ENCODE measurements at places on chromosomes 7 and 10.

DNA sequence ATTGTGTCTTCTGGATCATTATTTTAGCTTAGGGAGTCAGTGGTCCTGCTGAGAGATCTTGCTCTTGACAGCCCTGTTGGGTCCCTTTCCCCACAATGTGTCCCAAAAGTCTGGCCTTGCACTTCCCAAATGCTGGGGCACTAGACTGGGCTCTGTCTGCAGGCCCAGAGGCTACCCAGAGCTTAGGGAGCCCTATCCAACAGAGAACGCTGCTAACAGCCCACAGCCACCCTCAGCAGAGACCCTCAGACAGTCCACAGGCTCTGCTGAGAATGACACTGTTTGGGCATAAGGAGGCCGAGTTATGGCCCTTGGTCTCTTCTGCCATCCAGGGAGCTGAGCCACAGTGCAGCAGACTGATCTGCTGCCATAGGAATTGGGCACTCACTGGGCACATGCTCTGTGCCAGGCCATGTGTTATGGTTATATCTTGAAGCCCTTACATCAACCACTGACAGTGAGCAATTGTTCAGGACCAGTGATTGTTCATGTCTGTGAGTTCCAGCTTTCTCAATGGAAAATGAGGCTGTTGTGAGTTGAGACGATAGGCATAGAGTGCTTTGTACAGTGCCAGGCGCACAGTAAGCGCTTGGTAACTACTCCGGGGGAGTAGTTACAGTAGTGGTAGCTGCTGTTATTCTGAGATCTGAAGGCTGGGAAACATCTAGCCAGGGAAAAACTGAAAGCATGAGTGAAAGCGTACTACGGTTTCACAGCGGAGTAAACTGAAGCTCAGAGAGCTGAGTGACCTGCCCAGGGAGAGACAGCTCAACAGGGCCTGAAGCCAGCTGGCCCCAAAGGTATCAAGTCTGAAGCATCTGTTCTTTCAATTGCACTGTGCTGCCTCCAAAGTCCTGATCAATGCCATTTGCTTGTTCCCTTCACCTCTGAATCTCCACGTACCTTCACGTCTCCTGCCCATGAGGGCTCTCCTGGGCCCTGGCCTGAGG is 77.6 kb upstream of the PRLHR start:
- DNase-seq: no peak

- DNase-seq: no peak
Measured at GRCh38 chr7:108419961-108420908, 36.0 kb downstream of the NRCAM start.

DNA sequence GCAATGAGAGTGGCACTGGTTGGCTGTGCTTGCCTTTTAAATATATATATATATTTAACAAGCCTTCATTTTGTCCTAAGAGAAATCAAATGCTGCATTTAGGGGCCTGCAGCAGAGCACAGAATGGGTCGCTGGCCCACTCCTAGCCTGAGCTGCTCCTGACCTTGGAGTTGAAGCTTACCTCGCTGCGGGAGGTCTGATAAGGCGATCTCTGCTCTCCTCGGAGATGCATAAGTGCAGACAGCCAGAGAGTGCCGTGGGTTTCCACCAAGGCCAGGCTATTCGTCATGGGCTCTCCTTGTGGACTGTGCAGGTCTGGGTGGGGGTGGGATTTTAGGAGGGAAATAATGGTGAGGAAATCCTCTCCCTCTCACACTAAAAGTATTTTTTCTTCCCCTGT is 99.5 kb upstream of the IKZF1 start:
- no peak for DNase-seq

DNA sequence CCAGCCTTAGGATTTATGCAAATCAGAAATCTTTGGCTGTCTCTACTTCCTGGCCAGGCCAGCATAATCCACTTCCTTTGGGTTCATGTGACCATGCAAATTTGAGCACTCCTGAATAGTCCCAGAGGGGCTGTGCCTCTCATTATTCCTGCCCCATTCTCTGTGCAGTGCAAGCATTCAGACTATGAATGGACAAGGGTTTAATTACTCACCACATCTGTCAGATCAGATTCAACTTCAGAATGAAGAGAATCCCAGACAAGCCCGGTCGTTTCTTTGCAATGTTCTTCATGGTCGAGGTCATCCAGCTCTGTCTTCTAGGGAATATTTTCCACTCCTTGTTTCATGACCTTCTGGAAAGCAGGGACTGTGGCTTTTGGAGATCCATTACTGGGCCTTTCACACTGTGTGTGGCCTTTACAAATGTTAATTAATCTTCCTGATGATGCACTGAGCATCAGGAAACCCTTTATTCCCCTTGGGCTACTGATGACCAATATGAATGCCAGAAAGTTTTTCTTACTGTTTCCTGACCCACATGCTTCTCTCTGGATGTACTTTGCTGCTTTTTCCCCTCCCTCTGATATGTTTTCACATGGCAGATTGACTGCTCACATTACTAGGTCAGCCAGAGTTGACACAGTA is 217.6 kb upstream of the TCF7L2 start:
- DNase-seq: no peak

- no peak for DNase-seq
Measured at GRCh38 chr10:78902815-78903214, 166.0 kb upstream of the ZMIZ1 start.

DNA sequence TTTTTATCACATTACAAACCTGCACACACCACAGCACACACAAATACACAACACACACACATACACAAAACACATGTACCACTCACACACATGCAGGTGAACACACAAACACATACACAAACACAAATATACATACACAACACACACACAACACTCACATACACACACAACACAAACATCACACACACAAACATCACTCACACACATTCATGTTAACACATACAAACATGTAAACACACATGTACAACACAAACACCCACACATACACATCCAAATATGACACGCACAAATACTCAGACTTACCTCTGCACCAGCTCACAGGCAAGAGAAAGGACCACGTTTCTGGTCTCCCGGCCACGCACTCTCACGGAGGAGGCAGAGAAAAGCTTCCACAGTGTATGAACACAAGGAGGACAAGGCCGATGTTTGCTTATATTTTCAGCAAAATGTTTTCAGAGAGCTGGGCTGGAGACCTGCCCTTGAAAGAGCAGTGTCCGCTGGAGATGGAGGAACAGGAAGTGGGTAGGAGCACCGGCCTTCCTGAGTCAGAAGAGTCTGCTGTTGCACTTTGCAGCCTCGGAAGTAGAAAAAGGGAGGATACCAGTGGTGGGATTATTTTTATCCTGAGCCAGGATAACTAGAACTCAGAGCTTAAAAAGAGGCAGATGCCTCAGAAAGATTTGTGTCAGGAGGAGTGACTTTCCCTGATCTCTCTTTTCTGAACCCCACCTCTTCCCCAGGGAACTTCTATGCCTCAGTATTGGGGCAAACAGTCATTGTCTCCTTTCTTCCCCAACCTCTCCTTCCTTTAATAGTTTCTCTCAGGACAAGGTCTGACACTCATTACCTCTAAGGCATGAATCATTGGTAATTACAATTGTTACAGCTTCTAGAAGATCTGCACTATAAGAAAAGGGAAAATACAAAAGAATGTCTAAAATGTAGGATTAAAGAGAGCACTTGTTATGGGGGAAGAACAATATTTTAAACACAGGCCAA is at the start of gene GIMAP6:
Gene GIMAP6 (minus strand): TSS at position 520 of the 999 bp plus-strand sequence. CDS start 2,243 bp downstream, outside the sequence.
- no peak for DNase-seq

DNA sequence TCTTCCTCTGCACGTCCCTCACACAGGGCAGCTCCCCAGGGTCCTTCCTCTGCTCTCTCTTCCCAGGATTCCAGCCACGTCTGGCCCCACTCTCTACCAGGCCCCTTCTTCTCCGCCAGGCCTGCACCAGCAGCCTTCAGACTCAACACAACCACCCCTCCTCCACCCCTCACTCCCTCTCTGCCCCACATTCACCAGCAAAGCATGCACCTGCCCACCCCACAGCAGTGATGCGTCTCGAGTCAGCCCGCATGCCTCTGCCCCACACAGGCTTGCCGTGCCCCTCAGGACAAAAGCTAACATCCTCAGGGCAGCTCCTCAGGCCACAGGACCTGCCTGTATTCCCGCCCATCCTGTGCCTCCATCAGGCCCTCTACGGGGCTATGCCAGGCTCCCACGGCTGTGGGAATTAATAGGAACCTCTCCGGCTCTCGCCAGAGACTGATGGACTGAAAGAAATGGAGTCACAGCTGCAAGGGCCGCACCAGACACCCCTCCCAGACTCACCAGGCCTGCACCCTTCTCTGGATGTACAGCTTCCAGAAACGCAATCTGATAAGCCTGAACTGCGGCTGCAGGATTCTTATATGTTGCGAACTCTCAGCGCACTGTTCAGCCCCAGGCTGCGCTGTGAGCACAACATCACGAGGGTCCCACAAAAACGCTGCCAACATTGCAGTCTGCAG is 100.1 kb downstream of the CYTH3 start:
- DNase-seq: no peak

DNA sequence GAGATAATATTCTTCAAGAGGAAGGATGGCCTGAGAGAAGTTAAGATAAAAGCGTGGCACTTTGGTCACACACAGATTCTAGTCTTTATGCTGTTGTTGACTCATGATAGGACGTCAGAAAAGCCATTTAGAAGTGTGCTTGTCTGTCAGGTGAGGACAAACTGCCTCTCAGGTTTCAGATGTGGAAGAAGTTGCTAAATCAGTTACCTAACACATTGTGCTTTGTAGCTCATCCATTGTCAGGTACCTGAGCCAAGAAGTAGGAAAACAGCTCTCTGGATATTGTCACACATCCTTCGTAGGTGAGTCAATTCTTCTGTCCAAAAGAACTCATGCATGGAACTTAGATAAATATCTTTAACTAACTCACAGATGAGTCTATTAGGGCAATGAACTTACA is 49.5 kb upstream of the PHYHIPL start:
- DNase-seq: no peak

DNA sequence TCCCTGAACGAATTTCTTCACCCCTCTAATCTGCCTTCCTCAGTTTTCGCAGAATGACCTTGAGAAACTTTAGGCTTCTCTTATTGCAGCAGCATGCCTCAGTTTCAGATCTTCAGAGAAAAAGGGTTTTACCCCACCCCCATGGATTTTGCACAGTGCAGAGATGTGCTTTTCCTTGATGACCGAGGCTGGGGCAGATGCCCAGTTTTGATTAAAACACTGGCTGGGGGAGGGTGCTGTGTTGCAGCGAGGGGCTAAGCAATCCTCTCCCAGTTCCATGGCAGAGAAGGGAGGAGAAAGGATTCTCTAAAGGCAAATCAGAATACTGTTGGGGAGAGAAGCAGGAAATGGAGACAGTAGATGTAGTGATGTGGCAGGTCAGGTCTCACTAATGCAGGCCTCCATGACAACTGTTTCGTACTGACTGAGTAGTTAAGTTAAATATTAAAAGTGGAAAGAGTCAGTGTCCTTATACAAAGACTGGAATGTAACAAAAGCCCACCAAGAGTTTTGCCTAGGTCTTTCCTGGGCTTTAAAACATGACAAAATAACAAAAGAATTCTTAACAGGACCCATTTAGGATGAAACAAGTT is 50.8 kb upstream of the PDZD8 start:
- DNase-seq: no peak

DNA sequence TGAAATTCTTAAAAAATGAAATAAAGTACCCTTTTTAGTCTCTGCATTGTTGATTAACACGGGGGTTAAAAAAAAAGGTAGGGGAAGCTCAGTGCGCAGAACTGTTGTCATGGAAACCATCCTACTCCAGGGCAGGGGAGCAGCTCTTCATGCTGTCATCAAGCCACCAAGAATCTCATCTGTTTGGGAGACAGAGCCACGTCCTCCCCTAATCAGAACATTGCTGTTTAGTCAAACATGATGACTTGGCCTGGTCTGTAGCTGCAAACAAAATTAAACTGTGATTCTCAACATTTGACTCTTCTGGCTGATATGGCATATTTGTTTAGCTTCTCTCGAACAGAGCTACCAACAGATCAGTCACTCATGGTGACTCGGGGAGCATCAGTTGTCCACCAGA is 254.4 kb upstream of the KLF14 start:
- no peak for DNase-seq

GRCh38 chr10:14408139-14408538 is 77.4 kb upstream of the FRMD4A start:
- DNase-seq: no peak

DNA sequence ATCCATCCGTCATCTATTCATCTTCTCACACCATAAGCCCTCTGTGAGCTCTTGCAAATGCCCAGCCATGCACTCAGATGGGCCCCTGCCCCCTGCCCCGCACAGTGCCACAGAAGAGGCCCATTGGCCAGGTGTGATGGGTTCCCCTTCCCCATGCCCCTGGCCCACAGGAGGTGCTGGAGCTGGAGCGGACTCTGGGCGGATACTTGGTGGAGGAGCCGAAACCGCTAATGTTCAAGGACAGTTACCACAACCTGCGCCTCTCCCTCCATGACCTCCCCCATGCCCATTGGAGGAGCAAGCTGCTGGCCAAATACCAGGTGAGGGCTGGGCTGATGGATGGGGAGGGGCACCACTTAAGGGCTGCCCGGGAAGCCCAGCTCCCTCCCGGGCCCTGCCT is 23.4 kb upstream of the SLC29A3 start:
- DNase-seq: no peak

DNA sequence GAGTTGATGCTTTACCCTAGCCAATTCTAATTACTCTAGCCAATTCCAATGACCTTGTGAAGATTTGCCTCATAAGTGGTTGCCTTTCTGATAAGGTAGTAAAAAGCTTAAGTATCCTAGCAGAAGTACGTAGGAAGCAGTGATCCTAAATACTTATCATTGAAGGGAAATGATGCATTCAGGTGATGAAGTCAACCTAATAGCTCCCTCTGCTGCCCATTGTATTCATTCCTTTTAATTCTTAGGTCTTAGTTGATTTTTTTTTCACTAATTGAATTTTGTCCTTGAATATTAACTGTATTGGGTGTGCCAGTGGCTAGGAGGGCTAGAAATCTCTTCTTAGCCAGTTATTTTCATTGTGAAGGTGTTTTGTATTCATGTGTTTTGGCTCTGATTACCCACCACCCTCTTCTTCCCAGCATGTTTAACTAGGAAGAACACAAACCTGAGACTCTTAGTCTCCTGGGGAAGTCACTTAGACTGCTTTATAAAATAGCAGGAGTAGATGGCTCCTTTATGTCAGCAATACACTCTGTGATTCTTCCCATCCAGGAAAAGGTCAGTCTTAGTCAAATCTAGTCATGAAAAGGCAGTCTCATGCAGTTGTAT is 46.3 kb downstream of the PLEKHA8 start:
- no peak for DNase-seq

DNA sequence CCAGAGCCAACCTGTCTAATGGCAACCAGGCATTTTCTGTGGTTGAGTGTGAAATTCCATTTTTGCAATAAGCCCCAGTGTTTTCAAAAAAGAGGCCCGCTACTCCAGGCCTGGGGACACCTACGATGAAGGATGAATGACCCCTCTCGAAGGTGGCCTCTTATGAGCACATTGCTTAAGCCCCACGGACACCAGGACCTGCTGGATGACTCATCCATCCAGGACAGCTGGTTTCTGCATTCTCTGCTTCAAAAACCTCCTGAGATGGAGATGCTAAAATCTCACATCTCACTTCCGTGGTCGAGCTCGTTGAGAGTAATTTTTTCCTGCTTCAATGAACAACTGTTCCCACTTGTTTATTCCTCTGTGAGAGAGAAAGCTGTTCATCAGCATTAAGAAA is 150.2 kb upstream of the FZD8 start:
- DNase-seq: no peak

- peak; percentile 55 for DNase-seq
Measured at GRCh38 chr10:22475651-22476600, 130.6 kb downstream of the SPAG6 start.

Data from mesothelial cell of epicardium (in vitro differentiated cells).